Activated CD8-positive, alpha-beta memory T cell treated with anti-CD3 and anti-CD28 coated beads, Interleukin-2, amount 50 U/mL, for 4 hours (primary cell): ENCODE measurements at places on chromosomes 2 and 18.

- DNase-seq, result no peak
Measured at GRCh38 chr2:159449504-159450124, 163.1 kb upstream of the WDSUB1 start.

DNA sequence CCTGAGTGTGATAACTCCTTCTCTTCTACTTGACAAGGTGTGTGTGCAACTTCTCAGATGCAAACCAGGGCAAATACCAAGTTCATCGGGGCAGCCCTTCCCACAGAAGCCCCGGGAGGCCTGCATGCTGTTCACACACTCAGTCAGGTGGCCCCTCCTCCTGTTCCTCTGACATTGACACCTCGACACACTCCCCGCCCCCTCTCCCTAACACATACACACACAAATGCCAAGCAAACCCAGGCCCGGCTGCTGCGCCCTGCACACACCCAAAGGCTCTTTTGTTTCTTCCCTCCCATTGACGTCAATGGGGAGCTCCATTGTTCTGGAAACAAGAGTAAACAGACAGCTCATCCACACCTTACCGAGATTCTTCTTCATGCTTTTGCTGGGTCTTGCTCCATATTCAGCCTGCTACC, 1.7 kb upstream of the PER2 start:
- peak; percentile 57 for DNase-seq

DNA sequence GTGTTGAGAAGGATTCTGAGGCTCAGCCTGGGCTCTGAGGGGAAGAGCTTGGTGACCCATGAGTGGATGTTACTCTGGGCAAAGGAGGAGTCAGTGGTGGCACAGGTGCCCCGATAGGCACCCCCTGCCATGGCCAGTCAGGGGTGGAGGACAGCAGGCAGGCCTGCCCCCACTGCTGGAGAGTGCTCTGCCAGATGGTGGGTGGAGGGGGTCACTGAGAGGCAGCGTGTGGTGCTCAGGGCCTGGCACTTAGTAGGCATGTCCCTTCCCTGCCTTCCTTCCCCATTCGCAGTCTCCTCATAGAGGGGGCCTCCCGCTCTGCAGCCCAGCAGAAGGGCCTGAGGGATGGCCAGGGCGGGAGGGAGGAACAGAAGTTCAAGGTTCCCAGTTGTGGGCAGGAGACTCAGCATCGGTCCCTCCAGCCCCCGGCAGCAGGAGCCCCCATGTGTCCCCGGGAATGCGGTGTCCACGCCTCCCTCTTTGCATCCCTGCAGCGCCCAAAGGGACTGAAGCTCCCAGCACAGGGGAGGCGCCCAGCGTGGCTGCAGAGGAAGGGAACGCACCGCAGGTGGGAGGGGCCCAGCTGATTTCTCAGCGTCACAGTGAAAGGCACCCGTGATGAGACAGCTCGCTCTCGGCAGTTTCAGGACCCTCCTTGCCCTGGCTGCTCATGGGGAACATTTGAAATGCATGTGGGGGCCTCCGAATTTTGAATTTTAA, 5.7 kb upstream of the SNED1 start:
- peak; percentile 24 for DNase-seq

GRCh38 chr2:145740302-145740701, 1220.4 kb upstream of the ZEB2 start:
- no peak for DNase-seq

DNA sequence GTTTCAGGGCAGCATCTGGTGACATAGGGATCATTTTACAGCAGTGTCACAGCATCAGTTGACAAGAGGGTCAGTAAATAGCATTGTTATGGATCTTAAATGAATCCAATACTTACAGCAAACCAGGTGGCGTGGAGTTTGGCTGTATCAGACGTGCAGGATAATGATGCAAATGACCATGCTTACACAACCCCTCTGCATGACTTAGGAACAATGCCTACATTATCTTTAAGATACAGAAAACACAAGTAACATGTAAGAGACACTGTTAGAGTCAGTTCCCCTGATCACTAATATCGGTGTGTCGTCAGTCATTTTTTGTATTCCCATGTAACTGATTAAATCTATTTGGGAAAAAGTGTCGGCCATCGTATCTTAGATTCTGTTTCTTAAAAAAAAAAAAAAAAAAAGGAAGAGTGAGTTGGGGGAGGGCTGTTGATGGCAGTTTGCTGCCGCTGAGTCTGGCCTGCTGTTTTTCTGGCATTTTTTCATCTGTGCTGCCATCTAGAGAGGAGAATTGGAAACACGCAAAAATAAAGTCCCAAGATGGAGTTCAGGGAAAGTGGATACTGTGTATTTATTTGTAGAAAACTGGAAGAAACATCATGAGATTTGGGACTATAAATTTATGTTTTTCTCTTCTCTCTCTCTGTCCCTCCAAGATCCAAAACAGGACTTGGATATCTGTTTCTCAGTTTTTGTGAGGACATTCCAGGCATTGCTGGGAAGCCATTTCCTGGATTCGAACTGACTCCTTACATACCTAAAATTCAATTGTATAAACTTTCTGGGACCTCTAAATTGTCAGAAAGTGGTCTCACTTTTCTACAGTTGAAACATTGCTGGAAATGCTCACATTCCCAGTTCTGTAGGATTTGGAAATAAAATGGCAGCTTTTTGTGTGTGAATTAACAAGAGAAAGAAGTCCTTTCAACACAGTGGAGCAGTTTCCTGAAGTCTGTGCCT, 60.3 kb upstream of the AGPS start:
- peak; percentile 26 for DNase-seq

- DNase-seq, result peak; percentile 67
Measured at GRCh38 chr2:196131384-196131937, 39.9 kb downstream of the STK17B start.

DNA sequence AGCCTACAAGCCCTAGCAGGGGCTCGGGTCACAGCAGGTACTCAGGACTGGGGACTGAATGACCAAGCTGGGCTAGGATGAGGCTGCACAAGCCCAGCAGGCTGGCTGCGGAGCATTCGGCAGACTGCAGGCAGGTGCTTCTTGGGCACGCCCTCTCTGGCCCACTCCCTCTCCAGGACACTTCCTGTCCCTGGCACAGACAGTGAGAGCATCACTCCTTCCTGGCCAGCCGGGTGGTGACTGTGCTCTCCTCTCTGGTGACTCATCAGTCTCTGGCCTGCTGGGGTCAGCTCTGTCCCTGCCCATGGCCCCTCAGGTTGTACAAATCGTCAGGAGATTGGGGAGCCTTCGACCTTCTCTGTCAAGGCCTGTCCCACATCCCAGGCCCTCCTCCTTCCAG, 22.5 kb downstream of the C1QL2 start:
- DNase-seq, result no peak

GRCh38 chr2:1660656-1661640, 83.4 kb downstream of the PXDN start:
- no peak for DNase-seq

- DNase-seq, result no peak
Measured at GRCh38 chr2:176187899-176188773, at the start of gene HOXD1. TSS of gene HOXD1 (plus strand) at chr2:176188668. CDS start at chr2:176188802, 134 bp downstream.

DNA sequence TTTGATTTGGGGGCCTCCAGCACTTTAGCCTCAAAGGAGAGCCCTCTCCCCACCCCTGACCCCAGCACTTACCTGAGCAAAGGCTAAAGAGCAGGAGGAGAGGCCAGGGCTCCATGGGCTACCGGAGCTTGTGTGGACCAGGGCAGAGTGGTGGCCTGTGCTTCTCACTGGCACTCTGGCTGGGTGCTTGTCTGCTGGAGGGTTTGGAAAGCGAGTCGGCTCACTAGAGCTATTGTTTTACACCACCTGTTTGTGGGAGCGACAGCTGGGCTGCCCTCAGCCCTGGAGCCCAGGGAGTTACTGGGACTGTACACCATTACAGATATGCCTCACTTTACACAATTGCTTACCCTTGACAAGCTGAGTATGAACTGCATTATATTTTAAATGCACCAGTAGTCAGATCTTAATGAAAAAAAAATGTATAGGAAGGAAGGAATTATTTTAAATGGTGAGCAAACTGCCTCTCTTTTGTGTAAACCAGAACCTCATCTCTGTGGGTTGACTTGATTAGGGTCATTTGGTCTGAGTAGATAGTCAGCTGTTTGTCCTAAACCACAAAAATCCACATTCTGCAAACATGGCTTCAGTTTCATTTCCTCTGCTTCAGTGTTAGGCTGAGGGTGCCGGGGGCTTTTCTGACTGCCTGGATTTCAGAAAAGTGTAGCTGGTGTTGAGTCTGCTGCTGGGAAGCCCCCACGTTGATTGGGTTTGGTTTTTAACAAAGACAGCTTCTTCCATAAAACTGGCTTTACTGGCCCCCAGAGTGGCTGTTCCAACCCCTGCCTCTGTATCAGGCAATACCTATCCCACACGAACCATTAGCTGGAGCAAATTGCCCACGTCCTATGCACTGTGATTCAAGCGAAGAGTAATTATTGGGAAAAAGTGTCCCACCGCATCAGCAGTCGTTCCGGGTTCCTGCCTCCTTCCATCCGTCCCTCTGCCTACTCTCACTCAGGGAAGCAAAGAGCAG, at the start of gene CHRNA1:
Gene CHRNA1, minus strand, starts transcription at position 193 of the 976 bp plus-strand sequence. Its CDS starts 78 bp downstream, at position 115.
- no peak for DNase-seq

DNA sequence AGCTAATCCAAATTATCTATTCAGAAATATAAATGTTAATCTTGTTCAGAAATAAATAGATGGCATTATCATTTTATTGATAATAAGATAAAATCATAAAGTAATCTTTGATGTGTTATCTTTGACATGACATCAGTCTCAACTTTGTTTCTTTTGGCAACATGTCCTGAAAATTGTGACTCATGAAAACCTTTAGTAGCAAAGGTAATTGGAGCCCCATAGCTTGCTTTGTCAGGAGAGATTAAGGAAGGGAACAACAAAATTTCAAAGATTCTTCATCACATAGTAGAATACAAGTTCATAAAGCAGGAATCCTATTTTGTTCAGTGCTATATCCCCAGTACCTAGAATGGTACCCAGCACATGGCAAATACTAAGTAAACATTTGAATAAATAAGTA, 165.4 kb downstream of the KCNE4 start:
- DNase-seq, result no peak

GRCh38 chr2:127059559-127059958, 47.4 kb downstream of the BIN1 start:
- no peak for DNase-seq

- no peak for DNase-seq
Measured at GRCh38 chr18:46260016-46260878, 156.1 kb downstream of the HAUS1 start.

GRCh38 chr2:11683966-11684365, 14.0 kb upstream of the NTSR2 start:
- DNase-seq, result no peak

DNA sequence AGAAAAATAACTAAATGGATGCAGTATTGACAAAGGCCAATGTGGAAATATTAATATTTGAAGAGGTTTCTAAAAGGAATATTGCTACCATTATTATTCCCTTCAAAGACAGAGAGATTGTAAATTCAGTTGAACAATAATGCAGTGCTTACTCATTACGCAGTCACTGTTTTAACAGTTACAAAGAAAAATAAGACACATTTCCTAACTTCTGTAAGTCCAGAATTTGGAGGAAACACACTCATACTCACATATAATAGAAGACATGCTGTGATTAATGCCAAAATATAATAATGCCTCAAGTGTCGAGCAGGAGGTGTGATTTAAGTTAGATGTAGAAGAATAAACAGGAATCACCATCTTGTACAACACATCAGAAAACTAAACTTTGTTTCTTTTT, 389.2 kb downstream of the FBXO15 start:
- no peak for DNase-seq

- no peak for DNase-seq
Measured at GRCh38 chr18:46435031-46435430, 222.0 kb downstream of the LOXHD1 start.

GRCh38 chr2:196925768-196926561, 542 bp downstream of the PGAP1 start:
- DNase-seq, result peak; percentile 24

GRCh38 chr2:195664528-195664927, 7.5 kb downstream of the SLC39A10 start:
- no peak for DNase-seq

DNA sequence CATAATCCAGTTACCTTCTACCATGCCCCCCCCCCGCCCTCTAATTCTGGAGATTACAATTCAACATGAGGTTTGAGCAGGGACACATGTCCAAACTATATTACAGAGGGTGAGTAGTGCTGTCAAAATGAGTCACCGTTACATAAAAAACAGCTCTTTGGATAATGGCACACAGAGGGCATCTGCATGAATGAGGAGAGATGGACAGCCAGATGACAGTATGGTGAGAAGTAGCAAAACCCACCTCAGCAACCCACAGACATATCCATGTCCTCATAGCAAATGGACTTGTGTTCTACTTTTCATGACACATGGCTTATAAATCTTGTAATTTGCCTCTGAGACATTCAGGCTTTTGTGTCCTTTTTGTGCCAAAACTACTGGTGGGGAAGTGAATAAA, 132.0 kb downstream of the EML6 start:
- no peak for DNase-seq

- no peak for DNase-seq
Measured at GRCh38 chr2:21467910-21468309, 344.1 kb downstream of the TDRD15 start.
